ENCODE measurements at places on chromosomes 7 and 10.

GRCh38 chr10:89644691-89644966 is 413 bp downstream of the PANK1 start:
- no peak for DNase-seq

- DNase-seq, result no peak
Observed at GRCh38 chr7:35648367-35648766, 46.6 kb downstream of the HERPUD2 start.

GRCh38 chr10:89257581-89257980 is 6.0 kb upstream of the LIPA start:
- DNase-seq, result no peak

DNA sequence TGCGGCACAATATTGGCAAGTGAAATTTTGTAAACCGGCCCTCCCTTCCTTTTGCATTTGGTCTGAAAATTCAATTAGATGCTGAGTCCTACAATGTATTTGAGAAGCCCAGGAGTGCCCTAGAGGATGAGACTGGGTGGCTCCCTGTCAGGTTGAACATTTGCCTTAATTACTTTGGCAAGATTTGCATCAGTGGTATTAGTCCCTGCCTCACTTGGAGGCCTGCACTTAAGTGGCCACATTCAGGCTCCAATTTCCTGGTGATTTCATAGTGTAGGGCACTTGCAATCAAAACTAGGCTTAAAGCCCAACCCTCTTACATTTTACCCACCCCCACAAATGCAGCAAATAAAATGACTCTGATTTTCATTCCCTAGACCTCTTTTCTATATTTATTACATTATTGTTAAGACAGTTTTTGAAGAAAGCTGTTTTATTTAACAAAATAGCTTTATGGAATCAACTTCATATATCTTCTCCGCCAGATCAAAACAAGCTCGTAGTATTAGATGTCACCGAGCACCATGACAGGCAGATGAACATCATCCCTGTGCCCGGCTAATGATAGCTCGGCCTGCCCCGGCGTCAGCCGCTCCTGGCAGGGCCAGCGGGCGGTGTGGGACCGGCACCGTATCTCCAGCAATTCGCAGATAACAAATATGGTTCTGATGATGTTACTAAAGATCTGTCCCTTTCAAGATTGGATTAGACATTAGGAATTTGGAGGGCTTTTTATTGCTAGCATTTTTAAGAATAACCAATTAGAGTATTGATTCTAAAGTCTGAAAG is 73.6 kb downstream of the EGFR start:
- DNase-seq, result no peak

DNA sequence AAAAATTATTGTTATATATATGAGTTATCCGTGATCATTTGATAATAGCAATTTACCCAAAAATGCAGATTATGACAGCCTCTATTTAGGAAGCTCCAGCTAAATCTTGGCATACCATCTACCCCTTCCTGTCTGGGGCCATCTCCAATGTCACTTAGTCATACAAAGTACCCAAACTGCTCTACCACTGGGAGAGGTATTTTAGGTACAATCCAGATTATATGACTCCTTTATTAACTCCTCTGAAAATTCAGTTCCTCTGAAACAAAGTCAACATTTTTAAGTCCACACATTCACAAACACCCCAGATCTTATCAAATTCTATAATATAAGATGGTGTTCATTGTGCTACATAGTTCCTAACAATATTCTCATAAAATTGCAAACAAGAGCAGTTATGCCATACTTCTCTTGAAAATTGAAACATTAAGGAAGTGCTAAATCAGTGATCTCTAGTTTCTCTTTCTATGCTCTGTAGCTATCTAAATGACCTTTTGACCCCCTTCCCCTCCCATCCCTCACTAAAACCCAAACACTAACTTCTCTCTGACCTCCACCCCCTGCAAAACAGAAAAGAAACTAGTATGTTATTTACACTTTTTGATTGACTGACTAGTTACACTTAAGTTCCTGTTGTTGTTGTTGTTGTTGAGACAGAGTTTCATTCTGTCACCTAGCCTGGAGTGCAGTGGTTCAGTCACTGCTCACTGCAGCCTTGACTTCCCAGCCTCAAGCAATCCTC is 16.4 kb downstream of the HOXA1 start:
- DNase-seq, result no peak

- no peak for DNase-seq
Observed at GRCh38 chr7:70574970-70575799, 556.8 kb upstream of the GALNT17 start.

GRCh38 chr10:60185421-60185820 is 204.3 kb downstream of the ANK3 start:
- no peak for DNase-seq

- DNase-seq, result no peak
Observed at GRCh38 chr10:78194539-78195402, 161.1 kb downstream of the RPS24 start.

- no peak for DNase-seq
Observed at GRCh38 chr7:137591421-137591837, 247.9 kb upstream of the PTN start.

DNA sequence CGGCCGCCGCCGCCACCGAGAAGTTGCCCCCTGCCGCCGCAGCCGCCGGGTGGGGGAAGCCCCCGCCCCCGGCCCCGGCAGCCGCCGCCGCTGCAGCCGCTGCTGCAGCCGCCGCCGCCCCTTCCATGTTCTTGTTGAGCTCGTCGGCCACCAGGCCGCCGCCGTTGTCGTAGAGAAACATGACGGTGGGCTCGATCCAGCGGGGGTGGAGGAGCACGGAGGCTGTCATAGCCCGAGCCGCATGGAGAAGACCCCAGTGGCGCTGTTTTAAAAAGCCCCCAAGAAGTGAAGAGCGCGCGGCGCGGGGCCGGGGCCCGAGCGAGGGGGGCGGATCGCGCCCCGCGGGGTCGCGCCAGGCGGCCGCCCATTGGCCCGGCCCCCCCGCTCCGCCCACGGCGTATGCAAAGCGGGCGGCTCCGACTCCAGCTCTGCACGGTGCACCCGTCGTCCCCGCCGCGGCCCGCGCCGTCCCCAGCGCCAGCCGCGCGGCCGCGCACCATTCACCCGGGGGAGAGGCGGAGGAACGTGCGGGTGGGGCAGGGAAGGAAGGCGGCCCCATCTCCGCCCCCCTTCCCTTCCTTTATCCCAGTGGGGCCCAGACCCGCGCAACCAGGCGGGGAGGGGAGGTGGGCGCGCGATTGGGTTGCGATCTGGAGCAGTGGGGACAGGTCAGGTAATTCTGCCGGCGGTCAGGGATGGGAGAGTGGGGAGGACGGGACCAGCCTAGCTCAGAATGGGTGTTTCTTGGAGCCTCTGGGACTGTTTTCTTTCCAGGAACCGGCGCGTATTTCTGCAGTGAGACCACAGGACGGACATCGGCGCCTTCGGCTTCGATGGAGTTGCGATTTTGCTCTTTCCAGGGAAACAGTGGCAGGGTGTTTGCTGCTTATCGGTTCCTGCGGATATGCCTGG is at the start of gene HOXA13:
Gene HOXA13, minus strand, starts transcription at position 243 of the 912 bp plus-strand sequence. Its CDS starts 14 bp downstream, at position 229.
- no peak for DNase-seq

DNA sequence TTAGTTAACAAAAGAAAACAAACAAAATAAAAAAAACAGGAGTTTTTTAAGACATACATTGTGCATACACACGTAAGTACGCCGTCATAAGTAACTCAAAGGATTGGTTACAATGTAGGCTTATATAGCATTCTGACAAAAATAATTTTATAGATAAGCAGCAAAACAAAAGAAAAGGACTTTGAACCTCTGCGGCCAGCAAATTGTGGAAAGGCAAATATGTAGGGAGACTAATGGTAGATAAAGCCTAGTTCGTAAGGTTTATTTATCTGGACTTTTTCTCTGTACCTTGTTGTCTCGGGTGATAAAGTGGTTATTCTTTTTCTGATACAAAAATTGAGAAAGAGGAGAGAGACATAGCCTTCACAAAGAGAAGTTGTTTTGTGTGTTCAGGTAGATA is 891.9 kb downstream of the CNTNAP2 start:
- DNase-seq, result no peak

DNA sequence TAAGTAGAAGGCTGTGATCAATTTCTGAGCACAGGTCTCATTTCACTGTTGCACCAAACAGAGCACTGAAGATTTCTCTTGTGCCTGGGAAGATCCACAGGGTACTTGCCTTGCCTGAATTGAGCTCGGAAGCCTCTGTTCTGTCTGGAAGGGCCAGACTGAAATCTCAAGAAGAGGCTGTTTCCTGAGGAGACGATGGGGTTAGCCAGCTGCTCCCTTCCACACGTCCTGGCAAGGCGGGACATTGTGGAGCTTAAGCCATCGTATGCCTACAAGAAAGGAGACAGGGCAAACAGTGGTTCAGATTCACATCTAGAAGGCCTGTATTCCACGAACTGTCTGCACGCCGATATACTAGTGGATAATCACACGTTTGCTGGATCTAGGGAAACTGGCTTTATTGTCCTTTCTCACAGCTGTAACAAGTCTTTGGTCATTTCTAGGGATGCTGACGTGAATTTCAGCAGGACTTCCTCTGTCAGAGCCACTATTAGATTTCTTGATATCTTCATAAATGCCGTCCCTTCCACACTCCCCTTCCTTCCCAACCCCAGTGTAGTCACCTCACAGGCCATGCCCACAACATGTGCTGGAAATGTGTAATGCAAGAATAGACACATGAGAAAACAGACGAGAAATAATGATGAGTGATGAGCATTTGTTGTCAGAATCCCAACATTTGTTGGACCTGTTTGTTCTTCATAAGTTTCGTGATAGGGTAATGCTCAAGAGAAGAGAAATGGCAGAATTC is 137.2 kb upstream of the RSU1 start:
- DNase-seq, result no peak

DNA sequence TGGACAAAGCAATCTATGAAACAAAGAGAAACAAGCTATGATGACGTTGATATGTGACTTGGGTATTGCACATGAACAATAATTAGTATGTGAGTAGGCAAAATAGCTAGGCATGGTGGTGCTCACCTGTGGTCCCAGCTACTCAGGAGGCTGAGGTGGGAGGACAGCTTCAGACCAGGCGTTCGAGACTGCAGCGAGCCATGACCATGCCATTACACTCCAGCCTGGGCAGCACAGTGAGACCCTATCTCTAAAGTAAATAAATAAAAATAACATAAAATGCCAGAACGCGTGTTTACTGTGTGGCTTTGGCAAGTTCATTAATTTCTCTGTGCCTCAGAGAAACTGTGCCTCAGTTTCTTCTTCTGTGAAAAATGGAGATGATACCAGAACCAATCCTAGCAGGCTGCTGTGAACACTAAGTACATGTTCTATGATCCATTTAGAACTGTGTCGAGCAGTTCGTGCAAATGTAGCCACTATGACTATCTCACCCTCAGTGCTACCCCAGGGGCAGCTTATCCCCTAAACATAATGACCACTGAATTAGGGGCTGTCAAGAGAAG is 9.3 kb upstream of the TNS3 start:
- DNase-seq, result no peak

- DNase-seq, result no peak
Observed at GRCh38 chr7:20784388-20785156, 2.1 kb downstream of the SP8 start.

GRCh38 chr10:28914701-28915100 is 237.4 kb downstream of the BAMBI start:
- DNase-seq, result no peak

DNA sequence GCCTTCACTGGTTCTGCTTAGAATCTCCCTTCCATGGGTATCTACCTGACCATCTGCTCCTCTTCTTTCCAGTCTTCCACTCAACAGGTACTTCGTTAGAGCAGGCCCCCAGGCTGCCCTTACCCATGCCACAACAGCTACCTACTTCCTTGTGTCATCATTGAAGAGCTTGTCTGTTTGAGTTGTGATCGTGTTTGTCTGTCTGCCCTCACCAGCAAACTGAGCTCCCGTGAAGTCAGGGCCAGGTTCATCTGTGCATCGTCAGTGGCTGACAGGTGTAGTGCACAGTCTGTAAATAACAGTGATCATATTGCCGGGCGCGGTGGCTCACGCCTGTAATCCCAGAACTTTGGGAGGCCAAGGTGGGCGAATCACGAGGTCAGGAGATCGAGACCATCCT is 5.0 kb downstream of the NIPSNAP2 start:
- DNase-seq, result no peak

- no peak for DNase-seq
Observed at GRCh38 chr7:35785250-35785649, 15.6 kb upstream of the SEPTIN7 start.

- DNase-seq, result no peak
Observed at GRCh38 chr7:101507791-101508252, 121.3 kb downstream of the MYL10 start.

DNA sequence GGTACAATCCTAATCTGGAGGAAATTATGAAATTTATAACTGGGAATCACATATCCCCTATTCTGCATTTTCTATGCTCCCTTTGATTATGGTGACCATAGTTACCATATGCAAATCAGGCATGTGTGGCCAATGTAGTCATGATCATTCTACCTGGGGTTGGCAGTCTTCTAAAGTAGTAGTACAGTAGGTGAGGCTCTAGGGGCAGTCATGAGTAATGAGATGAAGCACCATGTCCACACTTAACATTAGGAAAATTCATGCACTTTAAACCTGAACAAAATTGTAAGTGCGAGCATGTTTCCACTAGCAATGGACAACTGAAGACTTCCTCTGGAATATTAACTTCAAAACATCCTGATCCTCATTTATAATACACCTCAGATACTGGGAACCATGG is 545.9 kb downstream of the SUGCT start:
- DNase-seq, result no peak

- no peak for DNase-seq
Observed at GRCh38 chr10:62632071-62632809, 172.3 kb upstream of the ADO start.

DNA sequence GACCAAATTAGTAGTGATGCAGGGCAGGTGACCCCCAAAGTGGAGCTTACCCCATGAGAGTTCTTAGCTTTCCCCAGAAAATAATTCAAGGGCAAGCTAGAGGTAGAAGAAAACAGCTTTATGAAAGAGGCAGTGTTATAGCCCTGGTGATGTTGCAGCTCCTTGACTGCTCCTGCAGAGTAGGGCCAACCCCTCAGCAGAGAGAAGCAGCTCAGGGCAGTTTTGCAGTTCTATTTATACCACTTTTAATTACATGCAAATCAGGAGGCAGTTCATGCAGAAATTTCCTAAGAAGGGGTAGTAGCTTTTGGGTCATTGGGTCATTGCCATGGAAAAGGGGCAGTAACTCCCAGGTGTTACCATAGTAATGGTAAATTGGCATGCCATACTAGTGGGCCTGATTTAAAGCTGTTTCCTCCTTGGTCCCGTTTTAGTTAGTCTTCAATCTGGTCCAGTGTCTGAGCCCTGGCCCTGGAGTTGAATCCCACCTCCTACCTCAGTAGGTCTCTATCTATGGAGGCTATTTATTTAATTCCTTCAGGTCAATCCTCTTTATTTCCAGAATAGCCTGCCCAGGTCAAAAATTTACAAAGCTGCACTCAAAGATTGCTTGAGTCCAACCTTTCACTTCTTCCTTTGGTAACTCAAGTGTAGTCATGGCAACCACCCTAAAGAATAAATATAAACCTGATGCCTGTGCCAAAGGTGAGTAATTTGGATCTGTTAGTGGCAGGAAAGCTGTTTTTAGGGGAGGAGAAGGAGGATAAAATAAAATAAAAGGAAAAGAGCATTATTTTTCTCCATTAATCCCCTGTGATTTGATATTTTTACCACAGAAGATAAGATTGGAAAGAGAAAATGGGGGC is 29.5 kb downstream of the PLXDC2 start:
- no peak for DNase-seq
